NCI-H2081 (cell line): ENCODE measurements at places on chromosomes 5 and 9.

GRCh38 chr9:70324963-70325362, 66.2 kb downstream of the SMC5 start:
- no peak for DNase-seq

DNA sequence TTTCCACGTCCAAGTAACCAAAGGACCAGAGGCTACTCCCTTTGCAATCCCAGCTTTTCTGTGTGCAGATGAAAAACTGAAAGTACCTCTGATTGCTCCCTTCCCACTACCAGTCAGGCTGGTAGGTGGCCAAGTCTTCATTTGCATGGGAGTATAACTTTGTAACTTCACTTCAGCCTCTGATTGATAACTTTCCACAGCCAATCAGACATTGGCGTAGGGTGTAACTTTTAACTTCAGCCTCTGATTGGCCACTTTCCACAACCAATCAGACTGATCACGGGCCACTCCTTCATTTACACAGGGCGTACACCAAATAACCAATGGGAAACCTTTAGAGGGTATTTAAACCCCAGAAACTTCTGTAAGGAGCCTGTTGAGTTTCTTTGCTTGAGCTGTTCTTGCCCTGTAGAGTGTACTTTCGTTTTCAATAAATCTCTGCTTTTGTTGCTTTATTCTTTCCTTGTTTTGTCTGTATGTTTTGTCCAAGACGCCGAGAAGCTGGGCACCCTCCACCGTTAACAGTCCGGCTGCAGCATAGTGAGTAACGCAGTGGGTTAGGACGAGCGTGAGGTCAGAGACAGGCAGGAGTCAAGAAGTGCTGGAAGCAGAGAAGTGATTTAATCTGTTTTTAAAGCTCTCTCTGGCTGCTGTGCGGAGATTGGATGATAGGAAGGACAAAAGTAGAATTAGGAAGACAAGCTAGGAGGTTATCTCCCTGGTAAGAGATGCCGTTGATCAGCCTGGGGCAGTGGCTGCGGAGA, 3.5 kb upstream of the EXOSC2 start:
- peak; percentile 87 for DNase-seq

DNA sequence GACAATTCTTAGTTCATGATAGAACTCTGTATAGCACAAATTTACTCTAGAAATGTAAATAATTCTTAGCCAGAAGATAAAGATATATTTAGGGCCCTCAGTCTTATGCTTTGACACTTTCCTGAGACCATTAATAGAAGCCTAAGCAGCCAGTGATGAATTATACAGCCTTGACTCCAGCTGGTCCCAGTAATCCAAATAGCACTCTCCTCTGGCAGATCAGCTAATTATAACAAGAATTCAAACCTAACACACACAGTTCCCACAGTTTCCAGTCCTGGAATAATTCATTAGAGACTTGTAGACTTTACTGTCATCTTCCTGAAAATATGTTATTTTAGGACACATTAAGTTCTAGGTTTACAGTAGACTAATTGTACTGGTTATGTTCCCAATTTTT, 50.4 kb downstream of the SHOC1 start:
- DNase-seq = no peak

- no peak for DNase-seq
Observed at GRCh38 chr5:133259199-133259997, 207.6 kb downstream of the HSPA4 start.

DNA sequence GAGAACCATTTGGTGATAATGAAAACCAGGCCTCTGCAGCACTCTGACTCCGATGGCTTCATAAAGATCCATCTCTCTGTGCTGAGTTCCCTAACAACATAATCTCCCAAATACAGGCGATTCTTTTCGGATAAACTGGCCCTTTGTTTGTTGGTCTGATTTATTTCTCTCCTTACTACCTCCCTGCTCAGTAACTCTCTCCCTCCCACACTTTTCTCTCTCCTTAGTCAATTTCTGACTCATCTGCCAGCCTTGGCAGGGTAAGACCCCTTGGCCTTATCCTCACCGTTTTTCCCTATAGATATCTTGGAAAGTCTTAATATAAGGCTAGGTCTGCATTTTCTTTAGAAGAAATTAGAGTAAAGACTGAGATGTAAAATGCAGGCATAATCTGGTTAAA, 128.7 kb downstream of the BRINP1 start:
- DNase-seq = no peak

- peak; percentile 27 for DNase-seq
Observed at GRCh38 chr9:98118640-98119601, at the start of gene TRIM14. Gene TRIM14, minus strand, starts transcription at chr9:98119222. Its CDS starts 34 bp downstream, at chr9:98119188.

GRCh38 chr5:159897786-159898393, 18.4 kb upstream of the ADRA1B start:
- DNase-seq = no peak

DNA sequence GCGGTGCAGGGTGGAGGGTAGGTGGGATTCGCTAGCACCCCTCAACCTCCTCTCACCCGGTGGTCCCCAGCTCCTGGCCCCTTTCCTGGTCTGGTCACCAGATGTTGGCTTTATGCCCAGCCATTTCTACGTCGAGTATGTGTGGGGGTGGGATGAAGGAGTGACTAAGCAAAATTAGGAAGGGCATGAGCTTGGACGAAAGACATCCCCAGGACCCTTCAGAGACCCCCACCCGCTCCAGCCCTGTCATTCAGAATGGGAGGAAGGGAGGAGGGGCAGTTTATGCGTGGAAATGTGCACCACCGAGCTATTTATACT, 742 bp downstream of the BHMT2 start:
- DNase-seq = no peak

GRCh38 chr5:140342287-140342686, 4.1 kb downstream of the HBEGF start:
- DNase-seq = no peak

DNA sequence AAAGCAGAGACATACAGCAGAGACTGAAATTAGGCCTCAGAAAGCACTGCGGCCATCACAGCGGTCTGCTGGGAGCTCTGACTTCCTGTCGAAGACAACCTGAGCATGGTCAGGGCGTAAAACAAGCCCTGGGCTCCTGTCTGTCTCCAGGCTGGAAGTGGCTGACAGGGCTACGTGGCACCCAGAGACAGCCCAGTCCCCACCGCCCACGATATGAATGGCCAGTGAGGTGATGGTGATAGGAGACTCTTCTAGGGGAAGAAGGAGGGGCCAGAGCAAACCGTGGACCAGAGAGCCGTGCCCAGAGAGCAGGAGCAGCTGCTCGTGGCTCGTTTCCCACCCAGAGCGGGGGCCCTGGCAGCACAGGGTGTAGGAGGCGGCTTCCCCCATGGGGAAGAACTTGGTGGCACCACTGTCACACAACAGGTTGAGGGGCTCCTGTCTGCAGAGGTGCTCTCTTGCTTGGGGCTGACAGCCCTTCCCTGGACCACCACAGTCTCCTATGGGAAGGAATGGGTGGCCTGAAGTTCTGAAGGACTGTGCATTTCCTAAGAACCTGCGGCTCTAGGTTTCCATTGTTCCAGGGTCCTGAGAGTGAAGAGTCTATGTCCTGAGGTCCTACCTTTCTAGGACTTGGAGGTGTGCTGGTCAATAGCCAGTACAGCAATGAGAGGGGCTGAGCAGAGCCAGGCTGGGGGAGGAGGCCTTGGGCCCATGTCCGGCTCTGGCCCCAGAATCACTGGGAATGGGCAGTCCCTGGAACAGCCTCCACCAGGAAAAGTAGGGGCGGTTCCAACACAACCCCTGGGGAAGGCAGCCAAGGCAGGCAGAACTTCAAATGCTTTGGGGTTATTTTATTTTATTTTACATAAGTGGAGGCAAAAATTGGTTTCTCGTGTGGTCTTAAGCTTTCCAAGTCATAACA, 56.4 kb downstream of the BARX1 start:
- no peak for DNase-seq

DNA sequence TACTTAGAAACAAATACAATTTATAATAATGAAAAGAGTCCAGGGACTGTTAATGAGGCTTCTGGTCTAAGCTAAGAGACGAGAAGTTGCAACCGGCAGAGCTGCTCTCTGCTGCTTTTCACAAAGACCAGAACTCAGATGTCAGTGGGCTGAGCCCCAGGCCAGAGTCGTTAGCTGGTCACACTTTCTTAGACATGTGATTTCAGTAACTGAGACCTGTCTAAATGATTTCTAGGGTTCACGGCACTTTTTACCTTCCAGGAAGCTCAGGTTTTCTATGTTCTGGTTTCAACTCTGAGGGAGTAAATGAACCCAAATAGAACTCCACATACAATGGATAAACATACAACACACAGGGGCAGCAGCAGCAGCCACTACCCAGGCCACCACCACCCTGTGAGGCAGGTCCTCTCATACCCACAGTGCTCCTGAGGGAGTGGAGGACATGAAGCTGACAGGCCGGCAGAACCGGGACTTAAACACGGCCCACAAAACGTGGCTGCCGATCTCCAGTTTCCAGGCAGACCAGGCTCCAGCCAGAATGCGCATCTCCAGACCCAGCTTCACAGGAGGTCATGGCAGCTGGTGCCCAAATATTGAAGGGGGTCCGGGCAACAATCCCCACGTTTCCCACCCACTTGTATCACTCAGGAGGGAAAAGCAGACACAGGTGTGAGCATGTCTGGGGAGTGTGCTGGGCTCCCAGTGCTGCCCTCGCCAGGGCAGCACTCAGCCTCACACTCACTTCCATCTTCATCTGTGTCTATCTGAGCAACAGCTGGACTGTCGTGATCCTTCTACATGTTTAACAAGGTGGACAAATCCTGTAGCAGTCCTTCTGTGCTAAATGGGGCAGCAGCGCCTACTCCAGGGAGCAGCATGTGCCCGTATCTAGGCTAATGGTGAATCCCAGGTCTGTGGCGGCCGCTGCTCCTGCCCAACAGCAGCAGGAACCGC, 38.8 kb downstream of the IARS1 start:
- no peak for DNase-seq

DNA sequence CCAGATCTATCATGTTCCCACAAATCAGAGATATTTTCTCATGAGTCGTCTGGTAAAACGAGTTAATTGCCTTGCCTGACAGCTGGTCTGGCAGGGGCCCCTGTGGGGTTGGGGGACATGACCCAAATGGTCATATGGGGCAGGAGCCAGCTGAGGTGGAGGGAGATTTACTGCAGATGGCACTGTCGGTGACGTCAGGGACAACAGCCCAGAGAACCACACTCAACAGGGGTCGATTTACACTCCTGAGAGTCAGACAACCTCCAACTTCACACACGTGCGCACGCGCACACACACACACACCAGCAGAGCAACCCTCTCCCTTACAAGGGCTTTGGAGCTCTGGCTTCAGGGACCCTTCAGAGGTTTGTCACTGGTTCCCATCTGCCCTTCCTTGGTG, 23.4 kb upstream of the GABRP start:
- no peak for DNase-seq

DNA sequence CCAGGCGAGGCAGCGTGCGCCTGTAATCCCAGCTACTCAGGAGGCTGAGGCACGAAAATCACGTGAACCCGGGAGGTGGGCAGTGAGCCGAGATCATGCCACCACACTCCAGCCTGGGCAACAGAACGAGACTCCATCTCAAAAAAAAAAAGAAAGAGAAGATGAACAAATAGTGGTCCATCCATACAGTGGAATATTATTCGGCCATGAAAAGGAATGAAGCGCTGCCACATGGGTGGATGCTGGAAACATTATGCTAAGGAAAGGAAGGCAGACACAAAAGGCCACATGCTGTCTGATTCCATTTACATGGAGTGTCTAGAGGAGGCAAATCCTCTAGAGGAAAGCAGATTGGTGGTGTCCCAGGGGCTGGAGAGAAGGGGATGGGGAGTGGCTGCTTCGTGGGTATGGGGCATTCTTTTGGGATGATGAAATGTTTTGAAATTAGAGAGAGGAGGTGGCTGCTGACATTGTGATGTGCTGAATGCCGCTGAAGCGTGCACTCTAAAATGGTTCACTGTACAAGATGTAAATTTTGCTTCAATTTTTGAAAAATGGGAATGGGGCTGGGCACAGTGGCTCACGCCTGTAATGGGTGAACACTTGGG, 17.0 kb downstream of the PLPP7 start:
- DNase-seq = no peak

GRCh38 chr9:107784235-107784958, 294.8 kb upstream of the KLF4 start:
- DNase-seq = no peak

DNA sequence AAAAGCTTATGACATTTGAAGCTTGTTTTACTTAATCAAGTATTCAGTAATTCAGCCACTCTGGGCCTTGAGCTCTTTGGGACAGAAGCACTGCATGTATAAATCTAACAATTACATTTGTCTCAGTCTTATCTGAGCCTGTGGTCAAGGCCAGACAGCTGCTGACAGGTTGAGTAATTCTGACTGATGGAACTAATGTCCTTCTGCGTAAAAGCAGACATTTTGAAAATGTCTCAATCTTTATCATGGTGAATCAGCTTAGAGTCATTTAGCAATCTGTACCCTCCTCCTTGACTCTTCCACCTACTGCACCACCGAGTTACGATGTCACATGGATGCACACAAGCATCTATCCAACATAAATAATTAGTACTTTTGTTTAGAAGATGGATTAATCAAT, 400.0 kb downstream of the ARRDC3 start:
- DNase-seq = no peak

GRCh38 chr5:107668154-107669095, 2.3 kb downstream of the EFNA5 start:
- no peak for DNase-seq

DNA sequence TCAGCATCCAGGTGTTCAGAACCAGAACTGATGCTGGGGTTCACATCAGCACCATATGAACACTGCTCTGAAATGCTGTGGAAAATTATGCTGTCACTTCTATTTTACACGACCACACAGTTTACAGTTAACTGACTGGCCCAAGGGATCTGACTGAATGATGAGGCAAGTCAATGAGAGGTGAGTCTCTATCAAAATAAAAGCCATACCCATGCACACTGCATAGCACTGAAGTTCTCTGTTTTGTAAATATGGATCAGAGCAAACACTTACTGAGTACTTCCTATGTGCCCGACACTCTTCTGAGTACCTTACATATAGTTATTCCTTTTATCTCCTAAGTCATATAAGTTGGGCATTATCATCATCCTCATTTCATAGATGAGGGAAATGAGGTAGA, 122.8 kb downstream of the TARS1 start:
- no peak for DNase-seq

DNA sequence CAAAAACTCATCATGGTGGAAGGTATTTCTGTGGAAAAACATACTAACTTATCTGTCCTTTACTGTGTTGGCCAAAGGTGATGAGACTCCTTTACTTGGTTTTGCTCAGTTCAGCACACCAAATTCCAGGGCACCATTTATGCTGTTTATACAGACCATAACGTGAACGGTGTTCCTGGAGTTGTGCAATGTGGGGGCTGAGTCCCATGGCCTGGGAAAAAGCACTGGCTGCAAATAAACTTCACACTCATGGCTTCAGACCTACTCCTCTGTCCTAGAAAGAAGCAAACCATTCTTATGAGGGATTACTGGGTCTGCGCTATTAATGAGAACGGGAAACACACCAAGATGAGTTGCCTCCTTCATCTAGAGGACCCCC, 10.4 kb downstream of the FREM1 start:
- DNase-seq = no peak

GRCh38 chr9:129544761-129545160, 76.1 kb downstream of the C9orf50 start:
- no peak for DNase-seq

GRCh38 chr5:79392776-79393175, 121.2 kb downstream of the HOMER1 start:
- DNase-seq = no peak

- no peak for DNase-seq
Observed at GRCh38 chr5:124034963-124035362, 523.0 kb downstream of the CSNK1G3 start.
